ENCODE measurements at places on chromosomes 7 and 10.

DNA sequence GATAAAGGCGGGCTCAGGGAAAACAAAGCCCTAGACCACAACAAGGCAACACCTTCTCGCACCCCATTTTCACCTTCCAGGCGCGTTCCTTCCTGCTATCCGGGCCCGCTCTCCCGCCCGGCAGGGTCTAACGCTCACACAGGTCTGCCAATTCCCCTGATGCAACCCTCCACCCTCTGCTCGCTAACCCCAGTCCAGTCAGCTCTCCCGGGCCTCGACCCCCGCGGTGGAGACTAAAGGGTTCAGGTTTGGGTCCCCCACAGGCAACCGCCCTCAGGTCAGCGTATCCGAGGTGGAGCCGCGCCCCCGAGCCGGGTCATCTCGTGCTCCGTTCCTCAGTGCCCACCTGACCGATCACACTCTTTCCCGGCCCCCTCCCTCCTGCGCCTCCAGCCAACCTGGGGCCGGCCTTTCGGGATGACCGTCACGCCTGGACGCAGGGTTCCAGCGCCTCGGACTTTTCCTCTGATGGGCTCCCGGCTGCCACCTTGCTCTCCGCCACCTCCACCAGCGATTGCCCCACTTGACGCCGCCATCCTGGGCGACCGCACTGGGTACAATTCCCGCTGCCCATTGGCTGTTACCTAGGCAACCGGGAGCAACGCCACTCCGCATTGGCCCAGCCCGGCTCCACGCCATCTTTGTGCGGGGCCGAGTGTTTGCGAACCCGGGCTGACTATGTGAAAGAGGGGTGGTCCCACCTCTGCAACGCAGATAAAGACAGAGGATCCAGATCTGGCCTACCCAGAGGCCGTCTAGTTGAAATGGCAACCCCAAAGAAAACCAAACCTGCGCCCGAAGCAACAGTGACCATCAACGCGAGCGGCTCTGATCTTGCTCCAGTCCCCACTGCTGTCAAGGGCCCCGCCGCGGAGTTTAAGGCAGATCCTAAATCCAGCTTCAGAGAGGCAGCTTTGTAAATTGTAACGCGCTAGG lies at the start of gene MORN4:
Gene MORN4, minus strand, starts transcription at position 552 of the 936 bp plus-strand sequence. CDS start 13,847 bp downstream, outside the sequence.
- DNase-seq: peak; percentile 96

DNA sequence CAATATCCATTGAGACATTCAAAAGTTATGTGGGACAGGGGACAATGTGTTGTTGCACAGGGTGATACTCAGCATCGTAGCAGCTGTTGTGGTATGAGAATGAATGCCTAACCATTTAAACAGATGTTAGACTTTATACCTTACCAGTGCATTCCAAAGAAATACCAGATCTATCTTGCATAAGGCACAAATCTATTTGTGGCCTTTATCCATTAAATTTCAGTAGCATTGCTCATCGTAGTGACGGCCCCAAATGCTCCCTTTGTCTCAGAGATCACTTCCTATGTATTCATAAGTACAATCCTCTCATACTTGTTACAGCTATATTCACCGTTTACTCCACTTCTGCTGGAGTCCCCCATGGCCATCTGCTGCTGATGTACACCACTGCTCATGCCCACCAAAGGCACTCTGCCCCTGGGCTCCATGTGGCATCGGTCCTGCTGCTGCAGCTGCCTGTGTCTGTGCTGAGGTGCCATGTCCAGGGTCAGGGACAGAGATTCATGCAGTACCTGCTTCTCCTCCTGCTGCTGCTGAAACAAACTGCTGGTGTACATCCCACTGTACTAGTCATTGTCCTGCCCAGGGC lies 96.3 kb downstream of the CPED1 start:
- DNase-seq: no peak

DNA sequence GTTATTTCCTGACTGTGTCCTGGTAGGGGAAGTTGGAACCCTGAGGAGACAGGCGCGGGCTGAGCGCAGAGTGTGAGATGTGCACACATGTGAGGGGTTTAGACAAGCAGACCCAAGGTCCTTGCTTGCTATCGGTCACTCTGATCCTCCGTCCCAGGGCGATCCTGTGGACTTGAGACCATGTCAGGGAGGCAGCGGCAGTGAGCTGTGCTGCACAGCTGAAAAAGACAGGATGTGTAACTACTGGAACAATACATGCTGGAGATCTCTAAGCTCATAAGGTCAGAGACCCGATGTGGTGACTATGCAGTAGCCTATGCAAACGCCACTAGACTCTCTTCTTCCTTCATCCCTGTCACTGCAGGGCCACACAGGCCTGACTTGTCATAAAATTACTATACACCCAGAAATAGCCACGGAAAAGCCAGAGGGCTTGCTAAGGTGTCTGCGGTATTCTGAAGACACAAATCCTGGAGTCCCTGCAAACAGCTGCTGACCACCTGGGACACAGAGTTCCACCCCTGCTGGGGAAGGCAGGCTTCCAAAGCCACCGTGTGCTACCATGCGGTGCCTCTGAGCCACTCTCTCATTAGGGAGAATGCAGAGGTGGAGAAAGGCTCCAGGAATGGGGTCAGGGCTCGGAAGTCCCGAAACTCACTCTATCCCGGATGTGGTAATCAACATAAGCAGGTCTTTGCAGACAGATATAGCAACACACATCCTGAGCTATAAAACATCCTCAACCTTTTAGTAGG lies 91.1 kb upstream of the DDC start:
- peak; percentile 36 for DNase-seq

- peak; percentile 91 for DNase-seq
Observed at GRCh38 chr10:72260239-72260975, 13.3 kb upstream of the DDIT4 start.

DNA sequence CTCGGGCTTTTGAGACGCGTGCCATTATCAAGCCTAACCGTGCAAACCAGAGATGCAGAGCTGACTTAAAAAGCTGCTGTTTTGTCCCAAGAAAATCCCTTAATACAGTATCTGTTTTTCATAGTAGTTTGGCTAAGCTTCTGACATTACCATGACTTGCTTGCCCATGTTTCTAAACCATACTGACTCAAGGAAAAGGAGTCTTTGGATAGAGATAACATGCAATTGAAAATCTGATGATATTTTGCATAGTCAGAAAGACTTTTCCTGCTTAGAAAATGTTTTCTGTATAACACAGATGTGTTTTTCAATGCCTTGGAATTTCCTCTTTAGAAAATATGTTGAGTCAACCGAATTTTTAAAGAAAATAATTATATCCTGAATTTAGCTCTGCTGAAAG lies 21.5 kb upstream of the AKR1E2 start:
- DNase-seq: no peak
